ENCODE measurements at places on chromosomes 5 and 9.
A peak's percentile ranks its signal among the peaks of the same experiment; 100 is the strongest.

DNA sequence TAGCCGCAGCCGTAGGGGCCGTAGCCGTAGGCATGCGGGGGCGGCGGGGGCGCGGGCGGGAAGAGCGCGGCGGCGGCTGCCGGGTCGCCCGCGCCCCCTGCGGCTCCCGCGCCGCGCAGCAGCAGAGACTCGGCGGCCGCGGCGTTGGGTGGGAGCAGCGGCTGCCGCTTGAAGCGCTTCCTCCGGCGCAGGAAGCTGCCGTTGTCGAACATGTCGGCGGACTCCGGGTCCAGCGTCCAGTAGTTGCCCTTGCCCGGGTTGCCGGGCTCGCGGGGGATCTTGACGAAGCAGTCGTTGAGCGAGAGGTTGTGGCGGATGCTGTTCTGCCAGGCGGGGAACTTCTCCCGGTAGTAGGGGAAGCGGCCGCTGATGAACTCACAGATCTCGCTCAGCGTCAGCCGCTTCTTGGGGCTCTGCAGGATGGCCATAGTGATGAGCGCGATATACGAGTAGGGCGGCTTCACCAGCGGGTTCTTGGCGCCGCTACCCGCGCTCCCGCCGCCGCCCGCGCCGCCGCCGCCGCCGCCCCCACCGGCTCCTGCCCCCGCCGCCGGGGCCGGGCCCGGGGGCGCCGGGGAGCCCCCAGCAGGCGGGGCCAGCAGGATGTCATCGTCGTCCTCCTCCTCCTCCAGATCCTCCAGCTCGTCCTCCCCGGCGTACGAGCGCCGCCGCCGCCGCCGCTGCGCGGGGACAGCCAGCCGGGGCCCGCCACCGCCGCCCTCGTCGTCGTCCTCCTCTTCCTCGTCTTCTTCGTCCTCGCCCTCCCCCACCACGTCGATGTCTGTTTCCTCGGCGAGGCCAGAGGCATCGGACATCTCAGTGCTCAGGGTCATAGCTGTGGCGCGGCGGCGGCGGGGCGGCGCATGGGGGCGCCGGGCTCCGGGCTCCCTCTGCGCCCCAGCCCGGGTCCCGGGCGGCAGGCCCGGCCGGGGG lies 781 bp downstream of the FOXD1 start:
- peak; percentile 54 for DNase-seq

- no peak for DNase-seq
Observed at GRCh38 chr9:134811079-134811672, 69.4 kb upstream of the FCN2 start.

DNA sequence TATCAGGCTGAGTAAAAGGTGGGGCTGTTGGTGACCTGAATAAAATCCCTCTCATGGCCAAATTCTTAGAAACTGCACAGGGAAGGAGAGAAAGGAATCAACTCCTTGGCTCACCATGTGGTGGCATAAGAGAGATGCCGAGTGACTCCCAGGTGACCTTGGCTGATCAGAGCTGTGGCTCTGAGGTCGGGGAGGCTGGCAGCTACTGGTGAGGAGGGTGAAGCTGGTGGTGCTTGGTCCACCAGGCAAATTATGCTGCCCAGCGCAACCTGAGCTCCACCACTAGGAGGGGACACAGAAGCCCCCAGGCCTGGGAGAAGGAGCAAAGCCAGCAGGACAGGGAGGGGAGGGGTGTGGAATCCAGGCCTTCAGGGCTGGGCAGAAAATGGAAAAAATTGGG lies 111.2 kb upstream of the IL12B start:
- DNase-seq = no peak

- no peak for DNase-seq
Observed at GRCh38 chr9:122239722-122240121, 11.0 kb upstream of the LHX6 start.

DNA sequence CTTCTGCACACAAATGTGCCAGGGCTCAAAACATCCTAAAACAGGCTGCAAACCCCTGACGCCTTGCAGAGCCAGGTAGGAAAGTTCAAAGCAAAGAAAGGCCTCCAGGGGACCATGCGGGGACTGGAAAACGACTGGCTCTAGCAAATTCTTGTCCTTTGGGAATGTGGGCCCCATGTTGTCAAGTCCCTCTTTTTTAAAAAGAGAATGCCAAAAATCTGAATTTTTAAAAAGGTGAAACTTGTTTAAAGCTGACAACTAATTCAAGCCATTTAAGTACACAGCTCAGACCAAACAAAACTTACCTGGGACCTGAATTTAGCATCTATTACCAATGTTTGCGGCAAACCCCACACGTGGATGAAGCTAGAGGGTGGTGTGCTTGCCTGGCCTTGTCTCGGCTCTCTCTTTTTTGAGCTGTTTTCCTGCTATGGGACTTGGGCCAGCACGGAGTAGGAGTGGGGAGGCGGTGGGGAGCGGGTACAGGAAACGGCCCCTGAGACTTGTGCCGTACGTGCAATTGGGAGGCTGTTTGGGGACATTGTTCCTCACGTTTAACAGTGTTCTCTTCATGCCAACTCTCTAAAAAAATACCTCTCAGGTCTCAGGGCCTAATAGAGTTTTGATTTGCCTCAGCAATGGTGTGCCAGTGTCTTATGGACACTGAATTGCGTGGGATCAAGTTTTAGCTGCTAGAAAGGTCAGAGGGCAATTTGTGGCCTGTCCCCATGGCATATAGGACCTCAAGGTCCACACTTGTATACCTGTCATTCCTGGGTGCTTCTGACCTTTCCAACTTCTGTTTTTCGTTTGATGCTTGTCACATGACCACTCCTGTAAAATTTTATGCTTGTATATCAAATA lies 15.1 kb upstream of the PHF19 start:
- DNase-seq = no peak

DNA sequence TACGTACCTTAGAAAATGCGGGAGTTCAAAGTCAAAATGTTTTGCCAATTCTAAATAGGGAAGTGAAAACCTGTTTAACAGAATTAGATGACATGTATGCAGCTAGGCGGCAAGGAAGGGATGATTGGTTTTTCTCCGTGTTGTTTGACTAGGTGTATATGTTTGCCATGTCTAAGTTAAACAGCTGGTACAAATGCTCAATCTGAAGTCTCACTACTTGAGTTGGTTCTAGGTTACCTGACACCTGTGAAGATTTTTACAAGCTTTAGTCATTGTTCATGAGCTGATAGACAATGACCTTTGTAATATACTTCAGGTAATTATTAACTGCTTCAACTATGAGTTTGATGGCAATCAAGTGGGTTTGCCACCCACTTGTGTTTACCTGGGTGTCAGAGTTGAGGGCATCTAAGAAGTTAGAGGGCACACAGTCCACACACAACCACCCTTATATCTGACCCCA lies 74.3 kb downstream of the SLC44A1 start:
- DNase-seq = no peak

DNA sequence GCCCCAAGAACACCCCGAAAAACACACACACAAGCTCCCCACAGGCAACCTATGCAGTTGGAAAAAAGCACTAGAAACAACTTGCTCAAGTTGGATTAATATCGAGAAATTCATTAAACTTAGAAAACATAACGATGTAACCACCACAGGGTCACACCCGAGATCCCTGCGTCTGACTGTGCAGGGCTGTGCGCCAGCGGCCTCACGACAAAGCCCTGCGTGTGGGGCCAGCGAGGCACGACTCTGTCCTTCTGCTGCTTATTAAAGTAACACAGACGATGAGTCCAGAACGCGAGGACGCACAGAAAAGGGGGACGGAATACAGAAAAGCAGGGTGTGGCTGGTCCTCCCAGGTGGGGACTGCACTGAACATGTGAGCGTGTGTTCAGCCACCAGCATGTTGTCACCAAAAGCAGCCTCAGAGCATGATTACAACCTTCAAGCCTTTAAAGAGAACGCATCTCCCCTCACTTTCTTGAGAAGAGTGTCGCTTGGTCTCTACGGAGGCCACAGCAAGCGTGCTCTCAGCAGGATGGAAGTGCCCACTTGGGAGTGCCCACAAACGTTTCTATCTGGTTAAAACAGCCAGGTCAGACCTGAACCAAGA lies 14.4 kb downstream of the SLC12A7 start:
- DNase-seq = no peak

DNA sequence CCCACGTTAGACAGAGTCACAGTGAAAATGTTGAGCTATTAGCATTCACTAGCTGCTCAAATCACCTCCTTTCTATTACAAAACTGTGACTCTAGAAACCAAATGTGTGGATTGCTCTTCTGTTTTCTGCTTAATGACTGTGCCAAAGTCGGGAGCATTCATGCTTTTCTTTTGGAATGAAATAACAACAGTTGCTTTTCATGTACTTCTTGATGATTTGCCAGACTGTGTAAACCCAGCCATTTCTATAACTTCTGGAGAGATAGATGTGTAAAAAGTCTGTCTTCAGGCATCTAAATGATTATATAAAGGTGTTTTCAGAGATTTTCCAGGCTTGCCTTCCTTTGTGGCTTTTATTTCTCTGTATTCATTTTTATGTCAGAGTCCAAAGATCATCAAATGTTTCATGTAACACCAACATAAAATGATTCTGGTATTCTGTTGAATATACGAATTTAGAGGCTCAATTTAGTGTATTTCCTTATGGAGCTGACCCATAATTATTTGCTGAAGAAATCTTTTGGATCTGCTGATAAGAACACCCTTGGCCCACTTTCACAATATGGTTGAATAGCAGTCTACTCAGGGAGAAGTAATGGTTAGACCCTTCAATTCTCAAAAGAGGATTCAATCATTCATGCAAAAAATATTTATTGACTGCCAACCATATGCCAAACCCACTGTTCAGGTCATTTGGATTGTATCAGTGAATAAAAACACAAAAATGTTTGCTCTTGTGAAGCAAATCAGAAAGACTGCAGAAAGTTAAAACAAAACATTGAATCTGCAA lies 581.2 kb downstream of the CDH18 start:
- DNase-seq = no peak

GRCh38 chr5:57887851-57888621 lies 405.4 kb upstream of the ACTBL2 start:
- no peak for DNase-seq

DNA sequence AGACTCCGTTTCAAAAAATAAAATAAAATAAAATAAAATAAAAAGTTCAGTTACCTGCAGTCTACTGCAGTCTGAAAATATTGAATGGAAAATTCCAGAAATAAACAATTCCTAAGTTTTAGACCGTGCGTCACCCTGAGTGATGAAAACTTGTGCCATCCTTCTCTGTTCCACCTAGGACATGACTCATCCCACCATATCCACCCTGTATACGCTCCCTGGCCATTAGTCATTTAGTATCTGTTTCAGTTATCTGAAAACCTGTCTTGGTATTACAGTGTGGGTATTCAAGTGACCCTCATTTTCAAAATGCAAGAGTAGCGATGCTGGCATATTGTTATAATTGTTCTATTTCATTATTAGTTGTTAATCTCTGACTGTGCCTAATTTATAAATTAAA lies 51.8 kb upstream of the TEX48 start:
- no peak for DNase-seq

- no peak for DNase-seq
Observed at GRCh38 chr9:2260417-2261306, 245.5 kb downstream of the SMARCA2 start.

DNA sequence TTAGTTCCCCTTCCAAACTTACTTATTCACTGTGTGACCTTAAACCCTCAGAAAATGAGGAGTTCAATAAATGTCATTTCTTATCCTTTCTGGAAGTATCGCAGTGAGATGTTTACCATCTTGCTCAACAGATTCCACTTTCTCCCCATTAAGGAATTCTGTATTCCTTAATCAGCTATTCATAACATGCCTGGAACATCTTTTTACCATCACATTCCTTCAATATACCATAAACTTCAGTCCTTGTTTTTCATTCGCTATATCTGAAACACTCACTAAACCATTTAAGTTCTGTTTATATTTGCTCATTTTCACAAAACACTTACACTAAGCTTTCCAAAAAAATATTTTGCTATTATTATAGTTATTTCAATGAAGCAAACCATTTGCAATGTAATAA lies 1158.6 kb downstream of the CDH12 start:
- DNase-seq = no peak

DNA sequence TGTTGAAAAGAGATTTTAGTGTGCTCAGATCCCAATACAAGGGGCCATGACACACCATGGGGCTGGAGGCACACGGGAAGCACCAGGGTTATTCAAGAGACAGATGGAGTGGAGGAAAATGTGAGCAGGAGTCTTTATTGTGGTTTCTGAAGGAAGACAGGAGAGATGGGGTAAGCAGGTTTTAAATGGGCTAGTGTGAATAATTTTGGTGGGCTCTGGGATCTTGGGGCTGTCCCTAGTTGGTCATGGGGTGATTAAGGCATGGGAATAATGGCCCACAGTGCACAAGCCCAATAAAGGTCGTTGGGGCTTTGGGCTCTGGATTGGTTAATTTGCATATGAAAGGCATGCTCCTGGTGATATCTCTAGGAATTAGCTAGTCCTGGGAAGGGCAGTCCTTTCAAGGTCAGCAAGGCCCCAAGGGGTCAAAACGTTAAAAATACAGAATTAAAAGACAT lies 3.6 kb upstream of the SCGB3A2 start:
- no peak for DNase-seq

DNA sequence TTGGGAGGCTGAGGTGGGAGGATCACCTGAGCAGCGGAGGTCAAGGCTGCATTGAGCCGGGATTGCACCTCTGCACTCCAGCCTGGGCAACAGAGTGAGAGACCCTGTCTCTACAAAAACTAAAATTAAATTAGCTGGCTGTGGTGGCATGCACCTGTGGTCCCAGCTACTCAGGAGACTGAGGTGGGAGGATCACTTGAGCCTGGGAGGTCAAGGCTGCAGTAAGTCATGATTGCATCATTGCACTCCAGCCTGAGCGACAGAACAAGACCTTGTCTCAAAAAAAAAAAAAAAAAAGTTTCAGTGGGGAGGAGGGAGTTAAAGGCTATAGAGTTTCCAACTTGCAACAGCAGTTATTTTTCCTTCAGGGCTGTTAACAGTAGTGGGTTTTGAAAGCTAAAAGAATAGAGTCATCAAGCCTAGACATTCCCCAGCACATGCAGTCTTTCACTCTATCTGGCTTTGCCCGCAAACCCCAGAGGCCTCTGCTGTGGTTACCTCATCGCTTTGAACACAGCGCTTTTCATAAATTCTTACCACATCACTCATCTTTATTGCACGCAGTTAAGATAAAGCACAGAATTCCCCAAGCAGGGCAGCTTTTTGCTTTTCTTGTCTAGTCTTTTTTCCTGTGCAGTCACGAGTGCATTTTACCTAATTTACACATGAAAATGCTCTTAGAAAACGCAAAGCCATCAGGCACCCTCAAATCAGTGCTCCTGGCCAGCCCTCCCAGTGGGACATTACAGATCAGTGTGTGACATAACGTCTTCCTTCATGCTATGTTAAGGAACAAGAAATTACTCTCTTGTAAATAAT lies 8.7 kb upstream of the SLC2A8 start:
- peak; percentile 81 for DNase-seq

GRCh38 chr9:125761676-125762450 lies 14.7 kb downstream of the PBX3 start:
- DNase-seq = no peak

- DNase-seq = no peak
Observed at GRCh38 chr5:55278778-55279177, 28.7 kb downstream of the DHX29 start.

DNA sequence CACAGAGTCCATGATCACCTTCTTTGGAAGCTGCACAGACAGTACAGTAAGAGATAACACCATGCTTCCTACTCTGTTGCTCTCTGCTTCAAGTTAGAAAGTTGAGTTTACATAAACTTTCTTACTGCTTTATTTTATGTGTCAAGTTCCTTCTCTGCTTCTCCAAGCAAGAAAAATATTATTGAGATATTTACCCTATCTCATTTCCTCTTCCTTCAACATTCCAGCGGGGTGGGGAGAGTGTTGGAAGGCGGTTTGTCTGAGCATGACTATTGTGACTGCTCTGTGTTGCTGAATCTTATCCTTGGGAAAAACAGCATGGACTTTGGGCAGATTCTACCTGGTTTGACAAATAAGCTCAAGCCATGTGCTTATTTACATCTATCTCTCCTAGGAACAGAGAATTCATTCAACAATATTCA lies 66.9 kb upstream of the EPB41L4A start:
- no peak for DNase-seq

Measured in CD4-positive, alpha-beta T cell treated with Interferon alpha-2 for 1 hour (primary cell).